Neural crest cell (in vitro differentiated cells): ENCODE measurements at places on chromosomes 7 and 10. TPM values are rescaled to one million over a fixed set of nuclear protein-coding genes. Genes with fewer than 3 reads are reported as not detected.

Gene KLF14
- total RNA-seq = not detected in 2 replicates

Gene MYH16
- not detected in 2 replicates for total RNA-seq

Gene VGF
- total RNA-seq = 8.7 and 9.1 TPM in 2 replicates

Gene SYT15B
- 0.12 and 0.16 TPM in 2 replicates for total RNA-seq

Gene SDK1
- total RNA-seq = 11.6 and 12.6 TPM in 2 replicates

Gene DNAH11
- total RNA-seq = 0.63 and 0.84 TPM in 2 replicates

Gene NYAP1
- 4.8 and 5.2 TPM in 2 replicates for total RNA-seq

Gene CLCN1
- 0.09 TPM in 1 of 2 replicates, not detected in the other for total RNA-seq

Gene SFTPA1
- not detected in 2 replicates for total RNA-seq

Gene SMO
- 104 and 119 TPM in 2 replicates for total RNA-seq

Gene SPDYE2
- not detected in 2 replicates for total RNA-seq

GRCh38 chr7:156082048-156083040 lies 270.1 kb upstream of the SHH start:
- H3K4me1 ChIP-seq = no peaks in the 10 kb centered on the region
- no peaks in the 10 kb centered on the region for H3K27me3 ChIP-seq
- H3K4me3 ChIP-seq = no peak overlapping the region
- H3K27ac ChIP-seq = no peak overlapping the region

DNA sequence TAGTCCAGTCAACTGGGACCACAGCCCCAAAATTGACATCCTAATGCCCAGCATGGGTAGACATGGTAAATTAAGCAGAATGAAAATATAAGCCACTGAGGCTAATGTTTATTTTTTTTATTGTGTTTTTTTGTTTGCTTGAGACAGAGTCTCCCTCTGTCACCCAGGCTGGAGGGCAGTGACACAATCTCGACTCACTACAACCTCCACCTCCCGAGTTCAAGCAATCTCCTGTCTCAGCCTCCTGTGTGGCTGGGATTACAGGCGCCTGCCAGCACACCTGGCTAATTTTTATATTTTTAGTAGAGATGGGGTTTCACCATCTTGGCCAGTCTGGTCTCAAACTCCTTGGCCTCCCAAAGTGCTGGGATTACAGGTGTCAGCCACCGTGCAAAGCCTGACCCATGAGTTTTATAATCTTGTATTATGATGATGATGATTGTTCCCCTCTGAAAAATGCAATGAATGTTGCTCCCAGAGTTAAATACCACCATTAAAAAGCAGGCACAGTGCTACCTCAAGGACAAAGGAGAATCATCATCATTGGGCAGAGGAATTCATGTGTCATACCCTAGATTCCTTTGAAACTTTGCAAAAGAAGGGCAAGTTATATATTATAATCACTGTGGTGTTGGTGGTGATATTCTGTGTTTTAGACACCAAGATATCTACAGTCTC lies 228.0 kb downstream of the PARD3 start:
- H3K27me3 ChIP-seq = no peaks in the 10 kb centered on the region
- peaks cover 33% of the 10 kb centered on the region for H3K4me1 ChIP-seq
- H3K36me3 ChIP-seq = peaks cover 6% of the 10 kb centered on the region
- H3K4me3 ChIP-seq = no peak overlapping the region

GRCh38 chr10:36540611-36541010 lies 584.8 kb upstream of the ANKRD30A start:
- DNase-seq = no peak
- no peak overlapping the region for H3K27ac ChIP-seq
- peaks cover 4% of the 10 kb centered on the region for H3K4me1 ChIP-seq
- no peaks in the 10 kb centered on the region for H3K36me3 ChIP-seq
- no peak overlapping the region for H3K4me3 ChIP-seq
- no peaks in the 10 kb centered on the region for H3K27me3 ChIP-seq

GRCh38 chr10:7045891-7046599 lies 364.8 kb downstream of the SFMBT2 start:
- no peaks in the 10 kb centered on the region for H3K36me3 ChIP-seq
- no peaks in the 10 kb centered on the region for H3K27me3 ChIP-seq
- DNase-seq = no peak
- no peak overlapping the region for H3K27ac ChIP-seq

DNA sequence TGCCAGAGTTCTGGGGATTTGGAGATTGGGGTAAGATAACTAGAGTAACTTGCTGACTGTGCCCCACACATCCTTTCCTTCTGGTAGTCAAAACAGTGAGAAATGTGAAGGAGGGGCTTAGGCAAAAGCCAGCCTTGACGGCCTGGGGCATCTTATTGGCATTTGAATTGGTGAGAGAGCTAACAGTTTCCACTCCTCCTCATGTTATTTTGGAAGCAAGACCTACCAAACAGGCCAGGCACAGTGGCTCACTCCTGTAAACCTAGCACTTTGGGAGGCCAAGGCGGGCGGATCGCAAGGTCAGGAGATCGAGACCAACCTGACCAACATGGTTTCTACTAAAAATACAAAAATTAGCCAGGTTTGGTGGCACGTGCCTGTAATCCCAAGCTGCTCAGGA lies 596.6 kb downstream of the GRM8 start:
- H3K4me1 ChIP-seq = no peaks in the 10 kb centered on the region
- no peaks in the 10 kb centered on the region for H3K27me3 ChIP-seq
- no peak overlapping the region for H3K27ac ChIP-seq
- DNase-seq = no peak
- no peak overlapping the region for H3K4me3 ChIP-seq

DNA sequence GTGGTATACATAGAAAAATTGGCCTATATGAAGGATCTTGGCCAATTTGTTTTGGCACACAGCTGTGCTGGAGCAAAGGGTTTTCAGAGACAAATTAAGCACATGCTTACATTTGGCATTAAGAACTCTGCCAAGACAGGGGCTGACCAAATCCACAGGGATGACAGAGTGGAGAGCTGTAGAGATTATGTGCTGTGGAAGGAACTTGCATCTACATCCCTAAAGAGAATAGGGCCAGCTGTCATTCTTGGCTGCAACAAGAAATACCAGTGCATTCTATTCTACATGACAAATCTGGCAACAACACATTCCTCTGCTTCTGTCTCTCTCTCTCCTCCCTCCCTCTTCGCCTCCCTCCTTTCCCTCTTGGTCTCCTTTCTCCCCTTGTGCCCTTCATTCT lies 75.6 kb downstream of the POM121L12 start:
- H3K36me3 ChIP-seq = no peaks in the 10 kb centered on the region
- H3K4me3 ChIP-seq = no peak overlapping the region
- no peak for DNase-seq
- no peak overlapping the region for H3K27ac ChIP-seq
- H3K4me1 ChIP-seq = no peaks in the 10 kb centered on the region

- H3K27ac ChIP-seq = peak overlapping the region; percentile 40
- H3K4me1 ChIP-seq = peaks cover 15% of the 10 kb centered on the region
- no peaks in the 10 kb centered on the region for H3K36me3 ChIP-seq
- H3K27me3 ChIP-seq = peaks cover 17% of the 10 kb centered on the region
Measured at GRCh38 chr10:12995425-12995861, 6.1 kb downstream of the CCDC3 start.

DNA sequence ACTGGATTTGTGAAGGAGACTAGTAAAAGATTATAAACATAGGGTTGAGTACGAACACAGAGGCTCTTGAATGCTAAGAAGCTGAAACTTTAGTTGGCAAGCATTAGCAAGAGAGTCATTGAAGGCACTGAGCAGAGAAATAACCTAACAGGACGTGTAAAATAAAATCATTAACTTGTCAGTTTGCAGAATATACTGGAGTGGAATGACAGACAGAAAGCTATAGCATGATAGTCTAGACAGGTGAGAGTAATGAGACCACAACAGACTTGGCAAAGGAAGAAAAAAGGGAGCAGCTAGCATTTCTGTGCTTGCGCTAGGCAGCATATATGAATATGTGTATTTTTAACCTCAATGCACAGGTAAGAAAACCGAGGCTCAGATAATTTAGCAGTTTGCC lies 30.8 kb downstream of the MINDY3 start:
- H3K4me3 ChIP-seq = no peak overlapping the region
- no peak for DNase-seq
- H3K4me1 ChIP-seq = no peaks in the 10 kb centered on the region

GRCh38 chr7:10939237-10939910 lies 34.3 kb upstream of the PHF14 start:
- peaks cover 4% of the 10 kb centered on the region for H3K36me3 ChIP-seq
- H3K27ac ChIP-seq = no peak overlapping the region

DNA sequence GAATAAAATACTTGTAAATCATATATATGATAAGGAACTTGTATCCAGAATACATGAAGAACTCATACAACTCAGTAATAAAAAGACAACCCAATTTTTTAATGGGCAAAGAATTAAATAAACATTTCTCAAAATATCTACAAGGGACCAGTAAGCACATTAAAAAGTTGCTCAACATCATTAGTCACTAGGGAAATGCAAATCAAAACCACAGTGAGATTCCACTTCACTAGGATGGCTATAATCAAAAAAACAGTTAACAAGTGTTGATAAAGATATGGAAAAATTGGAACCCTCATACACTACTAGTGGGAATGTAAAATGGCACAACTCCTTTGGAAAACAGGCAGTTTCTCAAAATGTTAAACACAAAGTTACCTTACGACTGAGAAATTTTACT lies 40.3 kb upstream of the YAE1 start:
- no peak overlapping the region for H3K27ac ChIP-seq
- no peaks in the 10 kb centered on the region for H3K27me3 ChIP-seq
- DNase-seq = no peak
- H3K36me3 ChIP-seq = no peaks in the 10 kb centered on the region
- no peak overlapping the region for H3K4me3 ChIP-seq
- peaks cover 8% of the 10 kb centered on the region for H3K4me1 ChIP-seq

DNA sequence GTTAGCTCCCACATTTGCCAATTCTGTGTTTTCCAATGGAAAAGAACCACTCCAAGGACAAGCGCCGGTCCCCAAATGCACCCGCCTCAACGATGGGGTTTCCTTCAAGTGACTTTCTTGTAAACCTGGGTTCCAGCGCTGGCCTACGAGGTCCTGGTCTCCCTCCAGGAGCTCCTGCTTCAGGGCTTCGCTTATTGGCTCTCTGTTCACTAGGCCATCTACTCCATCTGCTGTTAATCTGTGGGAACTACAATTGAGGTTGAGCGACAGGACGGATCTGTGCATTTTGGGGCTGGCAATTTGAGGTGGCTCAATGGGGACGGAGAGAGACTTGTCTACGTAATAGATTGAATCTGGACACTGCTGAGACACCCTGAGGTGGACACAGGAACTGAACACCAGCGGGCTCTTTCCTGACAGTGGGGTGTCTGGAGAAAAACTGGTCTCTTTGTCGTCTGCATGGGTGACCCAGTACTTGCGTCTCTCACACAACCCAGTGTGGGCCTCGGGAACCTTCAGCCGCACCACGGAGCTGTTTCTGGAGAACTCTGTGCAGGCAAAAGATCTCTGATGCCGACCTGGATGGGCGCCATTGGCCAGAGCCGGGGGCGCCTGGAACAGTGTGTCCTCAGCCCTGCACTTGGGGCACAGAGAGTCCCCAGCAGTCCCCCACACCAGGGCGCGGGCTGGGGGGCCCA lies 115.9 kb upstream of the ADAM12 start:
- peak; percentile 28 for DNase-seq
- H3K27ac ChIP-seq = no peak overlapping the region
- no peaks in the 10 kb centered on the region for H3K36me3 ChIP-seq
- H3K27me3 ChIP-seq = no peaks in the 10 kb centered on the region

DNA sequence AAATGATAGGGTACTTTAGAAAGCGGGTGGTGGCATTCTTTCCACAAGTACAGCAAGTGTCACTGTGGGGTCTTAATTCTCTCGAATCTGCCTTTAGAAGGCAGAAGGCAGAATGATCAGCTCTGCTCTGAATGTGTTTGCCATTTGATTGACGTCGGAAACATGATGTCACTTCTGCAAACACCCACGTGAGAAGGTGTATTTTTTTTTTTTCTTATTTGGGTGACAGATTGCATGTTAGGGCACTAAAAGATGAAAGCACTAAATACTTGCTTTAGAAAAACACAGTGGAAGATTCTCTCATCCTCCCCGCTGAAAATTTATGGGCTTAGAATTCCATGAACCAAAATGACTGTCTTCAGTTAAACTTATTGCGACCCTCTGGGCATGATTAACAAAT lies 150.2 kb downstream of the TCF7L2 start:
- no peaks in the 10 kb centered on the region for H3K27me3 ChIP-seq
- H3K36me3 ChIP-seq = peaks cover 6% of the 10 kb centered on the region
- H3K4me3 ChIP-seq = no peak overlapping the region
- peaks cover 45% of the 10 kb centered on the region for H3K4me1 ChIP-seq

DNA sequence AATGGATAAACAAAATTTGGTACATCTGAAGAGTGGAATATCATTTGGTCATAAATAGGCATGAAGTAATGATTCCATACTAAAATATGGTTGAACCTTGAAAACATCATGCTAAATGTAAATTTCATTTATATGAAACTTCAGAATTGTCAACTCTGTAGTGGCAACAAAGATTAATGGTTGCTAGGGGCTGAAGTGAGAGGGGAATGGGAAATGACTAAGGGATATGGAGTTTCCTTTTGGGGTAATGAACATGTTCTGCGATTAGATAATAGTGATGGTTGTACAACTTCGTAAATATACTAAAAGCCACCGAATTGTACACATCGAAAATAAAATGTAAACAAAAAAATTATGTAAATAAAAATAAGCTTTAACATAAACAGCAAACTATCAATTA lies 384.1 kb upstream of the STEAP1 start:
- no peaks in the 10 kb centered on the region for H3K4me1 ChIP-seq
- H3K36me3 ChIP-seq = no peaks in the 10 kb centered on the region
- no peak overlapping the region for H3K27ac ChIP-seq
- no peak overlapping the region for H3K4me3 ChIP-seq

GRCh38 chr10:107814865-107815487 lies 650.5 kb upstream of the SORCS1 start:
- H3K4me1 ChIP-seq = peaks cover 9% of the 10 kb centered on the region
- H3K27me3 ChIP-seq = no peaks in the 10 kb centered on the region
- H3K36me3 ChIP-seq = no peaks in the 10 kb centered on the region
- DNase-seq = peak; percentile 61

GRCh38 chr7:76358011-76358480 lies 745 bp downstream of the YWHAG start:
- H3K27ac ChIP-seq = peak overlapping the region; percentile 99
- peaks cover 41% of the 10 kb centered on the region for H3K4me1 ChIP-seq
- H3K27me3 ChIP-seq = no peaks in the 10 kb centered on the region
- H3K4me3 ChIP-seq = peak overlapping the region; percentile 98

GRCh38 chr10:97843281-97843671 lies 6.4 kb upstream of the GOLGA7B start:
- DNase-seq = no peak
- no peak overlapping the region for H3K27ac ChIP-seq
- H3K36me3 ChIP-seq = no peaks in the 10 kb centered on the region
- peaks cover 37% of the 10 kb centered on the region for H3K27me3 ChIP-seq
